ENCODE measurements at places on chromosomes 2 and 18.

GRCh38 chr2:125730921-125731320 is 925.0 kb upstream of the GYPC start:
- no peak for DNase-seq

DNA sequence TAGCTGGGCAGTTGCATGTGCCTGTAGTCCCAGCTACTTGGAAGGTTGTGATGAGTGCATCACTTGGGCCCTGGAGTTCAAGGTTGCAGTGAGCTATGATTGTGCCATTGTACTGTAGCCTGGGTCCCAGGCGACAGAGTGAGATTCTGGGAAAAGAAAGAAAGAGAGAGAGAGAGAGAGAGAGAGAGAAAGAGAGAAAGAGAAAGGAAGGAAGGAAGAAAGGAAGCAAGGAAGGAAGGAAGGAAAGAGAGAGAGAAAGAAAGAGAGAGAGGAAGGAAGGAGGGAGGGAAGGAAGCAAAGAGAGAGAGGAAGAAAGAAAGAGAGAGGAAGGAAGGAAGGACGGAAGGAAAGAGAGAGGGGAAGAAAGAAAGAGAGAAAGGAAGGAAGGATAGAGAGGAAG is 128.4 kb downstream of the GALNT3 start:
- no peak for DNase-seq

GRCh38 chr2:15421753-15422152 is 139.4 kb downstream of the NBAS start:
- DNase-seq = no peak

- DNase-seq = no peak
Measured at GRCh38 chr2:23378496-23378895, 6.5 kb upstream of the KLHL29 start.

DNA sequence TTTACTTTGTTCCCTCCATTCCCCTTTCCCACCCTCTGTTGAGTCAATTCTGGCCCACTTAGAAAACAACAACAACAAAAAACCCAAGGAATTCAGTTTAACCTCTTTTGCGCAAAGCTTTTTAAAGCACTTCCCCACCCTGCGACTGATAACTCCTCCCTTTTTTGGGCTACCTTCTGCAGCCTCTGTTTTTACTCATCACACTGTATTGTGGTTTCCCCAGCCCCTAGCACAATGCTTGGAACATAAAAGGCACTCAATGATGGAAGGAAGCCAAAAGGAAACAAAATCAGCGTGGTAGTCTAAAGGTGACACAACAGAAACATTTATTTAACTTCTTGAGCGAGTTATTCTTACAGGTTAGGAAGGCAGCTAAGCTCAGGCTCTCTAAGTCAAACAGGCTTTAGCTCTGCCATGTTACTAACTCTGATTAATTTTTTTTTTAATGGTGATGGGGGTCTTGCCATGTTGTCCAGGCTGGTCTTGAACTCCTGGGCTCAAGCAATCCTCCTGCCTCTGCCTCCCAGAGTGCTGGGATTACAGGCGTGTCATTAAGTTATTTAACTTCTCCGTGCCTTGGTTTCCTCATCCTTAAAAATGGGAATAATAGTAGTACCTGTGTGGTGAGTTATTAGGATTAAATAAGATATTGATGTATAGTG is 1.3 kb downstream of the CEP68 start:
- no peak for DNase-seq

DNA sequence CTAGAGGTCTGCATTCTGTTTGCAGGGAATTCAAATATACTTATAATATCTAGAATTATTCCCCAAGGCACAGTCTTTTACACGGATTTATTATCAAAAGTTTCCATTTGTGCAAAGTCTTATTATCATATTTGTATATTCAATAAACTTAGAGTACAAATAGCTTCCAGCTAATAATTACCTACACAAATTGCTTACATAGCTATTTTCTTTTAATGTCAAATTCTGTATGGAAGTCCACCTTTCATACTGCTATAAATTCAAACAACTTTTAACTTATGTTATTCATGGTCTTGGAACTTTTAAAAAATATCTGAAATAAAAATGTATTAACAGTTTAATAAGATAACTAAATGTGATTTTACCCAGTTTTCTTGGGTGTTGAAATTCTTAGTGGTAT is 13.1 kb downstream of the CHST9 start:
- no peak for DNase-seq
